ENCODE measurements at places on chromosomes 3 and 15.

GRCh38 chr3:55200906-55201305, 273.0 kb upstream of the LRTM1 start:
- no peak for DNase-seq

DNA sequence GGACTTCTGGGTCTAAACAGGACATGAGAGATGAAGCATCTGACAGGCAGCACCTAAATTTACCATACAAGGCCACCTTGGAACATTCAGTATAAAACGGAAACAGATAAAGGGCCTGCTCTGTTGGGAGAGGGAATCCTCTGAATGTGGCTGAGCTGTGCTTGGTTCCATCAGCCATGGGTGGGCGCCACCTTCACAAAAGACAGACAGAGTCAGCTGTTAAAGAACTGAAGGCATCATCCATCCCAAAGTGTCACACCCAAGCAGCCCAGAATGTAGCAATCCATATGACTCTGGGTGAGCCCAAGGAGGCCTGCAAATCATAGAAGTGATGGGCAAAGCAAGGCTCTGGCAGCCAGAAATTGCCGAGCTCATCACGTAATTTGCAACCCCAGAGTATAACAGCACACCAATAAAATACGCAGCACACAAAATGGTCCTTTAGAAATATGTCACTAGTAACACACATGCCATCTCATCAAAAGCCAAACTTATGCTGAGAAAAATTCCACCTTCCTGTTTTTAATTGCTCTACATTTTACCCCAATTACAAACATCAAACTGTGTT, 24.8 kb upstream of the RBP1 start:
- no peak for DNase-seq

- no peak for DNase-seq
Measured at GRCh38 chr3:112649478-112649735, 8.5 kb upstream of the CCDC80 start.

DNA sequence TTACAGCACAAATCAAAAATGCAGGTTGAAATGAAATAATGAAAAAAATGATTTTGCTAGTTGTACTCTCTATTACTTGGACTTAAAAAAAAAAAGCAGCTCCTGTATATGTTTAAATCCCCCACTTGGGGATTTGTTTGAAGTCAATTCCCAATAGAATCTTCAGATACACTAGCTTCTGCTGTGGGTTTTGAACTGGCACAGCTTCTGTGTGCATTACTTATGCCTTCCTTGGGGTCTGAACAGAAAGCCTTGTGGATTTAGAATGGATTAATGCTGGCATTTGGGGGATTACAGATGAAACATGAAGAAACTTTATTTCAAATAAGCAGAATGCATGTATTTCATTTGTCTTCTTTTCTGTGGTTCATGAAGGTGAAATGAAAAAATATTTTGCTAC, 513.2 kb upstream of the TBL1XR1 start:
- no peak for DNase-seq

DNA sequence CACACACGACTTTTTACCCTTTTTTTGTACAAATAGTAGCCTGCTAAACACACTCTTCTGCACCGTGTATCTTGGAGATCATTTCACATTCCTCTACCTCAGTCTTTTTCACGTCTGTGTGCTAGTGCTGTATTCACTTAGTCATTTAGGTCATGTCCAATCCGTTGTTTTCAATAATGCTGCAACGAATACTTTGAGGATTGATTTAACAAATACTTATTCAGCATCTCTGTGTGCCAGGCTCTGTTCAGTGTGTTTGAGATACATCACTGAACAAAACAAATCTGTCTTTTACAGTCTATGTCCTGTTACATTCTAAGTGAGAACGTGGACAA, 882 bp downstream of the JMJD7 start:
- no peak for DNase-seq

GRCh38 chr15:75164625-75165350, 36.9 kb upstream of the C15orf39 start:
- DNase-seq: no peak

- DNase-seq: no peak
Measured at GRCh38 chr3:189838291-189838690, 207.1 kb downstream of the TP63 start.

GRCh38 chr3:181454451-181455027, 257.2 kb upstream of the SOX2 start:
- DNase-seq: no peak

- DNase-seq: no peak
Measured at GRCh38 chr3:174016186-174016585, 618.6 kb downstream of the NLGN1 start.

DNA sequence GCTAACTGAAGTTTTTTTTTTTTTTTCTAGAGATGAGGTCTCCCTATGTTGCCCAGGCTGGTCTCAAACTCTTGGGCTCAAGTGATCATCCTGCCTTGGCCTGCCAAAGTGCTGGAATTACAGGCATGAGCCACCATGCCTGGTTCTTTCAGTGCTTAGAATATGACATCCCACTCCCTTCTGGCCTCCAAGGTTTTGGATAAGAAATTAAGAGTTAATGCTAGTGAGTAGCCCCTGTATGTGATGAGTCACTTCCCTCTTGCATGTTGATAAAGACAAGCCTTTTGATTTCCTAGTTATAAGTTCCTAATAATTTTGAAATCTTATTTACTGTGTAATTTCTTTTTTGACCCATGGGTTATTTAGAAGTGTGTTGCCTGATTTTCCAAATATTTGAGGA, 35.7 kb upstream of the DNAJC19 start:
- no peak for DNase-seq

- DNase-seq: no peak
Measured at GRCh38 chr3:99669879-99670555, 31.6 kb downstream of the COL8A1 start.

DNA sequence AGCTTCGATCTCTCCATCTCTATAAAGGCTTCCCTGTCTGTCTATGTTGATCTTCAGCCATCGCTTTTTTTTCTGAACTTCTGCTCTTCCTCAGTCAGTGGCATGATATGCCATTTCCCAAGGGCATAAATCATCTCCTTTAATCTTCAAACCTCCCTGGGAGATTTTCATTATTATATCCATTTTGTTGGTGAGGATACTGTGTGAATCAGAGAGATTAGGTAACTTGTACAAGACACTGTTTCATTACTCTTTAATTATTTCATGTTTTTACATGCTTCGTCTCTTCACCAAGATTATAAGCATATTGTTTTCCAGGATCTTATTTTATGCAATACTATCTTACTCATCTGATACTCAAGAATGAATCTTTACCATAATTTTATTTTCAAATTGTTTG, 124.8 kb upstream of the ATP11B start:
- no peak for DNase-seq

GRCh38 chr3:31779514-31779913, 201.5 kb downstream of the OSBPL10 start:
- no peak for DNase-seq

DNA sequence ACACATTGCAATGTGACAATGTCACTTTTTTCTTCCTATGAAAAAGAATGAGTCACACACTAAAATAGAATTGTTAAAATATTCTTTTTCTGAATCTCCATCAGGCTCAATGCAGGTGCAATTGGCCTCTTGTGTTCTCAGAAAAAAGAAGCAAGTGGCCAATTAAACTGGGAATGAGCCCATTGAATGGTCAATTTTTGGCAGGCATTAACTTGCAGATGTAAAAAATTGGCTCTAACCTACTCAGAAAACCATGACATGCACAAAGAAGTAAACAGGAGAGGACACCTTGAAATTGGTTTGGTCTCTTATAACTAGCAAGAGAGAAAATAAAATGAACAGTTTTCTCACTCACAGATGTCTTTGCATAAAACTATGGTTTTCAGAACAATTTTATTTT, 820.8 kb downstream of the TBL1XR1 start:
- no peak for DNase-seq

DNA sequence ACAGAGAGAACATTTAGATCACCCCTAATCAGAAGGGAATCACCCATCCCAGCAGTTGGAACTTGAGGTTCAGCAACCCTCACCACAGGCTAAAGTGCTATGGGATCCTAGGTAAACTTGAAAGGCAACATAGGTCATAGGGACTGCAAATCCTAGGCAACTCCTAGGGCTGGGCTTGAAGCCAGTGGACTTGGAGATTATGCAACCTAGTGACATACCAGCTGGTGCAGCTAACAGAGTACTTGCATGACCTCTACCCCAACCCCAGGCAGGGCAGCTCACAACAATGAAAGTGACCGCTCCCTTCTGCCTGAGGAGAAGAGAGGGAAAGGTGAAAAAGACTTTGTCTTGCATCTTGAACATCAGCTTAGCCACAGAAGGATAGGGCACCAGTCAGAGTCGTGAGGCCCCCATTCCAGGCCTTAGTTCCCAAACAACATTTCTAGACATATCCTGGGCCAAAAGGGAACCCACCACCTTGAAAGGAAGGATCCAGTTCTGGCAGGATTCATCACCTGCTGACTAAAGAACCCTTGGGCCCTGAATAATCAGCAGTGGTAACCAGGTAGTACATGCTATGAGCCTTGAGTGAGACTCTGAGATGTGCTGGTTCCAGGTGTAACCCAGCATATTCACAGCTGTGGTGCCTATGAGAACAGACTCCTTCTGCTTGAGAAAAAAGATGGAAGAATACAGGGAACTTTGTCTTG, 37.6 kb upstream of the FBN1 start:
- no peak for DNase-seq

DNA sequence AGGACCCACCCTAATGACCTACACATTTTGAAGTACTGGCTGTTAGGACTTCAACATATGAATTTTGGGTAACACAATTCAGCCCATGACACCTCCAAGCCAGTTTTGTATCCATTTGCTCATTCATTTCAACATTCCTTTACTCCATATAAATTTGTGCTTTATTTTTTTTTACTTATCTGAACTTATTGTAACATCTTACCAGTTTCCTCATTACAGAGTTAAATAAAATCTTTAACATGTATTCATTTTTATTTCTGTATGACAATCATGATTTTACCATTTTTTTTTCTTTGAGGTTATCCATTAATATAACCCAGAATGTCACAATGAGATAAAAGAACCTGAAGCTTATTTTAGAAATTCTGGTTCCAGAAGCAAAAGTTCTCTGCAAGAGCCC, 48.0 kb upstream of the ATP1B3 start:
- DNase-seq: no peak

All from stimulated activated CD4-positive, alpha-beta T cell treated with anti-CD3 and anti-CD28 coated beads, Interleukin-12 subunit alpha, Interleukin-12 subunit beta, amount 100 ng/mL, for 4 hours (primary cell).